Mammary epithelial cell (primary cell): ENCODE measurements at places on chromosomes 3 and 15.

DNA sequence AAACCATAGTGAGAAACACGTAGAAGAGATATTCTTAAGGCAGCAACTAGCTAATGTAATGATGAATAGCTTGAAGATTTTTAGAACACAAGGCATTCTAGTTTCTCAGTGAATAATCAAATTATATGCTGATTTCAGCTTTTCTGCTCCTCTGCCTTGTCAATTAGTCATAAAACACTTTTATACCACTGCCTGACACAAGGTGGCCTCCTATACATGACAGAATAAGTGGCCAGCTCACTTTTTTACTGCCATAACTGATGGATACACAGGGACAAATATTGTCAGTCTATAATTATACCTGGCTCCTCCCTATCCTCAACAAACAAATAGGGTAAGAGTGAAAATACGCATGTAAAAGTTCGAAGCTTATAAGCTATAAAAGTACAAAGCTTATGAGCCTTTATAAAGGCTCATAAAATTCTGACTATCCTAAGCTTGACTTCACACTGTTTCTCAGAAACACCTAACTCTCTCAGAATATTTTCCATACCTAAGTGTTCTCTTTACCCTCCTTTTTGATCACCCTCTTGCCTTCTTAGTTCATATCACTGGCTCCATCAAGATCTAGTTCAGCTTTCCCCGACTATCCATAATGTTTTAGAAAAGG is 81.6 kb downstream of the HERC1 start:
- peak; percentile 40 for DNase-seq

GRCh38 chr15:64029110-64029509 is 17.2 kb downstream of the DAPK2 start:
- no peak for DNase-seq

DNA sequence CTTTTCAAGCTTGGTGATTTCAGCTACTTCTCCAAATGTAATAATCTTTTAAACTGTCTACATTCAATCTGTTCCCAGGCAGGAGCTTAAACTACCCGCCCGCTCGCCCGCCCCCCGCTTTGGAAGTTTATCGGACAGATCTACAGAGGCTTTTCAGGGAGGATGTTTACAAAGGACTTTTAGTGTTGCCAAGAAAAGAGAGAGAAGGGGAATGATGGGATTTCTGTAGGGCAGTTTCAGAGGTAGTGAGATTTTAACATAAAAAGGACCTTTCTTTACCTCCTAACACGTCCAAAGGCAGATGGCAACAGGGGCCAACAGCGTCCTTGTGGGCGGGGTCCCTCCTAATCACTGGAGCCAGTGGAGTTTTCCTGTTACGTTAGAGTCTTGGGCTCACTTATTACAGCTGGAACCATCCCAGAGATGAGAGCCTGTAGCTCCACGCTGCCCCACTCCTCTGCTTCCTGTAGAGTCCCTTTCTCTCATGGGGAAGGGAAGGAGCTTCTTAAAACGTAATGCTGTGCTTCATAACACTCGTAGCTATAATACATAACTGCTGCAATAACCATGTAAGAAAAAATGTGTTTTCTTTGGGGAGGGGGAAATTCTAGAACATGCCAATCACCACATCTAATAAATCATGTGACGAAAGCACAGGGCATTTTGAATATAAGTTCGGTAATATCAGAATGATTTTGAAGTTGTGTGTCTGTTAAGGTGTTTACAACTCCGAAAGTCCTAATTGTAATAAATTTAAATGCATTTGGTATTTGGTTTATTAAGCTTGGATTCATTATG is 30.9 kb downstream of the HES1 start:
- no peak for DNase-seq

DNA sequence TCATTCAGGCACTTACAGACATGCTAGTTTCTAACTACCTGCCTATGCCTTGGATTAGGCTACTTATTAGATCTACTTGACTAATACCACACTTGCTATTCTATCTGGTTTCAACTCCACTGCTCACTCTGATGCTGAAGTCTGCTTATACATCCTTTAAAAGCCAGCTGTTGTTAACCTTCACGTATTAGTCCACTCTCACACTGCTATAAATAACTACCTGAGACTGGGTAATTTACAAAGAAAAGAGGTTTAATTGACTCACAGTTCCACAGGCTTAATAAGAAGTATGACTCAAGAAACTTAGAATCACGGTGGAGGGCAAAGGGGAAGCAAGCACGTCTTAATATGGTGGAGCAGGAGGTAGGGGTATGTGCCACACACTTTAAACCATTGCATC is 47.7 kb upstream of the ANKRD28 start:
- DNase-seq = no peak

DNA sequence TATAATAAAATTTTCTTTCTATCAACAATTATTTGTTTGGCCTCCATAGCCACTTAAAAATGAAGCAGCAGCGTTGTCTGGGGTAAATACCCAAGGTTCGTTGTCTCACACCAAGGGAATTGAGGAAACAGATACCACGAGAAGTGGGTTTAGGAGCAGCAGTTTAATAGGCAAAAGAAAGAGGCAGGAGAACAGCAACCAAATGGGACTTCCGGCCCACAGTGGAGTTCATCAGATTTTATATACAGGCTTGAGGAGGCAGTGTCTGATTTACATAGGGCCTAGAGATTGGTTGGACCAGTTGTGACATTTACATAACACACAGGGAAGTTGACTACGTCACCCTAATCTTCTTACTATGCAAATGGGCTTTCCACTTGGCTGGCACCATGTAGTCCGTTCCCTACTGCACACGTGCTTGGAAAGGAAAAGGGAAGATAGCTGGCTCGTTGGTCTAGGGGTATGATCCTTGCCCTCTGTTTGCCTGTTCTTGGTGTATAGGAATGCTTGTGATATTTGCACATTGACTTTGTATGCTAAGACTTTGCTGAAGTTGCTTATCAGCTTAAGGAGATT is 61.5 kb upstream of the SETMAR start:
- DNase-seq = no peak

- DNase-seq = no peak
These were observed 43.3 kb downstream of the CPN2 start for GRCh38 chr3:194307849-194308248.

DNA sequence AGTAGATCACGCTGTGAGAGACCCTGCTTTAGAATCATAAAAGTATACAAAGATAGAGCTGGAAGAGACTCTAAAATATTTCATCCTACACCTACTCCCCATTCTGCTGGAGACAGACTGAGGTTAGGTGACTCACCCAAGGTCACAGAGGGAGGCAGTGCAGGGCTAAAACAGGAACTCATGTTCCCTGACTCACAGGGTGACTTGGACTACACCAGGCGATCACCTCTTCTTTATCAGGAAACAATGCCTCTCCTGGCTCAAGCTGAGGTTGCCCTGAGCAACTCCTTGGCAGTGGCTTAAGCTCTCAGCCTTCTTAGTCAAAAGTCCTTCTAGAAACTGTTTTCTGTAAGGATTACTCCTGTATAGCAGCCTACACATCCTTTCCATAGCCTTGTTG is 26.4 kb upstream of the TNFAIP8L3 start:
- peak; percentile 96 for DNase-seq

DNA sequence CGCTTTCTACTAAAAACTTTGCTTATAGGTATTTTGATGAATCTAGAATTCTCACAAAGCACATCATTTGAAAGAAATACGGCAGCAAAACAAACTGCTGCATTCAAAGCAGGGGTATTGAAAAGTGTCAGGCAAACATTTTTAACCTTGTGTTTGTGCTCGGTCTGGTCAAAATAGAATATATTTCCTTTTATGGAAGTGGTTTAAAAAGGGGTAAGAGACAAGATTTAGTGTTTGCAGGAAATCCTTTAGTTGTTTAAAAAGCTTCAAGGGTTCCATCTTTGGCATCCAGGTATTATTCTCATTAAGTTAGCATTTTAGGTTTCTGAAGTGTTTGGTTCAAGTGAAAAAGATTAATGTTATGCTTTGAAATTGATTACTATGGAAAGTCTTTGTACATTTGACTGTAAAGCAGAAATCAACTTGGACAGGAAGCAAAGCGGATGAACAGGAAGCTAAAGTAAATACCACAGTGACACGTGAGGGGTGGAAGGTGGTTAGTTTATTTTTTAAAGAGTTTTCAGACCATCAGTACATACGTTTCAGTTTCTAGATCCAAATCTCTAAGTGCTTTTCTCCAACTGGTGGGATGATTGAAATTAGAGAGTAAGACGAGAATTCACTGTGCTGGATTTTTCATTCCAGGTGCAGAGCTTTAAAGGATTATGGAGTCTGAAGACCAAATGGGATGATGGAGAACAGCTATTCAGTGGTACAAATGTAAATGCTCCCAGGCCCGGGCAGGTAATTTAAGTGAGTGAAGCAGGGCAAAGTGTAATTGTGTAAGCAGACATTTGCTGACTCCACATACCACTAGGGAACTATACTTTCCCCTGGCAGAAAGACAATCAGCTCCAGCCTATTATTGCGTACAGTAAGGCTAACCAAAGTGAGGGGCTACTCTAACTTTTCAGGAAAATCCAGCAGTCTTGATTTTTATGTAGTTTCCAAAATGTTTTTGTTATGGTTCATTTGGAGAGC is 341.8 kb upstream of the TBL1XR1 start:
- DNase-seq = no peak

DNA sequence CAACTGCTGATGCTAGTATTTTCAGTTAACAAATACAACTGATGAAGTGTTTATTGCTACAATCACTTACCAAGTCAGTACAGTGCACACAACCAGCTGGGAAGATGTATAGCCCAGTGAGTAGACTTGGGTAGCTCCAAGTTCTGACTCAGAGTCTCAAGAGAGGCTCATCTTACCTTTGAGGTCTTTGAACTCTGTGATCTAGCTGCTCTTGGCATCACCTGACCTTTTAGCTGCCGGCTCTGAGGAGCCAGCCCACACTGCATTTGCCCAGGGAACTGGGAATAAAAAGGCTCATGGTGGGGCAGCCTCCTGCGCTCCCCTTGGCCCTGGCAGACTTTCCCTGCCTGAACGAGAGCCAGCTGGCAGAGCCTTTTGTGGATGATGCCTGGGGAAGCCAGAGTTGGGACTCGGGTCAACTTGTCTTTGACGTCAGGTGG is 82.6 kb downstream of the CEMIP start:
- peak; percentile 10 for DNase-seq
